ENCODE measurements at places on chromosomes 12 and 14.

GRCh38 chr14:53509276-53510244 lies 356.4 kb upstream of the DDHD1 start:
- DNase-seq = no peak

DNA sequence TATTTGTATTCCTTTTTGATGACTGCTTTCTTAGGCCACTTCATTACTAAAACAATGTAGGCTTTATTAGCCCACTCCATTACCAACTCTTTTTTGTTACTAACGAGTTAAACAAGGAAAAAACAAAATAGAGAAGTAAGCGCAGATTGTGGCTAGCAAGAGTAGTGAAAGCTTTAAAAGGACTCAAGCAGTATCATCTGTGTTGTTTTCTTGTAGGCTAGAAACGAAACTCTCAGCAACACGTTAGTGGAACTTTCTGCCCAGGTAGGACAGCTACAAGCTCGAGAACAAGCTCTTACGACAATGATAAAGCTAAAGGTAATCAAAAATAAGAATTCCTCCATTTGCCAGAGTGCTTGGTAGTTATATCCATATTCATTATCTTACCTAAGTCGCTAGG lies 11.1 kb downstream of the CCDC62 start:
- DNase-seq = no peak

DNA sequence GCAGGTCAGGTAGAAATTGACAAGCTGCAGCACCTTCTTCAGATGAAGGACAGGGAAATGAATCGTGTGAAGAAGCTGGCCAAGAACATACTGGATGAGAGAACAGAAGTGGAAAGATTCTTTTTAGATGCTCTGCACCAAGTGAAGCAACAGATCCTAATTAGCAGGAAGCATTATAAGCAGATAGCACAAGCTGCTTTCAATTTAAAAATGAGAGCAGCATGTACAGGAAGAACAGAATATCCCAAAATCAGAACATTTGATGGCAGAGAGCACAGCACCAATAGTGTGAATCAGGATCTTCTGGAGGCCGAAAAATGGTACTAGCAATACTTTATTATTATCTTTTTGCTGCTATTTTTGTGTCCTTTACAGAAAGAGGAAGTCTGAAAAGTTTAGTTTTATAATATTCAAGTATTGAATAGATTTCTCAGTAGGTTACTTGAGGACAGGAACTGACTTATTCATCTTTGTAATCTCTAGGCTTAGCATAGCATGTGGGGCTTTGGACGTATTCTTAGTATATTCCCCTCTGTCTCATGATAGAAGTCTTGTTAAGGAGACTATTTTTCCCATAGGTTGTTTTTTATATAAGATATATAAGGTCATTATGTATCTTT lies 30.8 kb downstream of the BBOF1 start:
- no peak for DNase-seq

GRCh38 chr14:93322929-93323599 lies 9.8 kb downstream of the BTBD7 start:
- no peak for DNase-seq

- no peak for DNase-seq
Observed at GRCh38 chr14:78917462-78917861, 747.3 kb downstream of the NRXN3 start.

Data from lower lobe of right lung (tissue), 2 donors.